ENCODE measurements at places on chromosomes 2 and 18. TPM values are rescaled to one million over a fixed set of nuclear protein-coding genes. Genes with fewer than 3 reads are reported as not detected.

GRCh38 chr2:239339726-239340601 is 60.9 kb downstream of the HDAC4 start:
- peak; percentile 47 for DNase-seq

DNA sequence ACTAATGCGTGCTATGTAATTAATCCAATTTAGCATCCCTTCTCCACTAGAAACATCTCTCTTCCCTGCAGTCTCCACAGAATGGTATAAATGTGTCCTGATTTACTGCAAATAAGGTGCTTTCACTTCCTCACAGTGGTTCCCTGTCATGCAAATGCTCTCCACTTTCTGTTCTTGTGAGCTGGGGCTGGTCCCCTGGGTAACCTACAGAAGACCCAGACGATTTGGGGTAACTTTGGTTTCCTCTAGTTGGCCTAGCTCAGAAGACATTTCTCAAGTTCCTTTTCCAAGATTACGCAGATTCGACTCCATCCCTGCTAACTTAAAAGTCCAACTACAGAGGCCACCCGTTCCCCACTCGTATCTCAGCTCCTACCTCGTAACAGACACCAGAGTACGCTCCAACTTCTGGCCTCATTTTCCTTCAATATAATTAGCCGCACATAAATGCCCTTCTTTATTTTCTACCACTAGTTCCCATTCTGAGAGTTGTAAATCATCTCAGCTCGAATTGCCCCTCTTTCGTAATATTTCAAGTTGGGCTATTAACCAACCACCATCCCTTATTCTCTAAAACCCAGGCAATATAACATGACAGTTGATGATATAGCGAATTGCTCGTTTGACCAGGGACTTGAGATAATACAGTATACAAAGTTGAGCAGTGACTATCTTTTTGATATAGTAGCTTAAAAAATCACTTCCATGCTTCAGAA is 28.8 kb upstream of the NEDD4L start:
- DNase-seq: no peak

- DNase-seq: no peak
Observed at GRCh38 chr2:21610304-21610703, 486.5 kb downstream of the TDRD15 start.

Gene CGREF1
- 8.8 TPM for total RNA-seq

- DNase-seq: peak; percentile 21
Observed at GRCh38 chr2:173451118-173451517, 96.4 kb downstream of the CDCA7 start.

DNA sequence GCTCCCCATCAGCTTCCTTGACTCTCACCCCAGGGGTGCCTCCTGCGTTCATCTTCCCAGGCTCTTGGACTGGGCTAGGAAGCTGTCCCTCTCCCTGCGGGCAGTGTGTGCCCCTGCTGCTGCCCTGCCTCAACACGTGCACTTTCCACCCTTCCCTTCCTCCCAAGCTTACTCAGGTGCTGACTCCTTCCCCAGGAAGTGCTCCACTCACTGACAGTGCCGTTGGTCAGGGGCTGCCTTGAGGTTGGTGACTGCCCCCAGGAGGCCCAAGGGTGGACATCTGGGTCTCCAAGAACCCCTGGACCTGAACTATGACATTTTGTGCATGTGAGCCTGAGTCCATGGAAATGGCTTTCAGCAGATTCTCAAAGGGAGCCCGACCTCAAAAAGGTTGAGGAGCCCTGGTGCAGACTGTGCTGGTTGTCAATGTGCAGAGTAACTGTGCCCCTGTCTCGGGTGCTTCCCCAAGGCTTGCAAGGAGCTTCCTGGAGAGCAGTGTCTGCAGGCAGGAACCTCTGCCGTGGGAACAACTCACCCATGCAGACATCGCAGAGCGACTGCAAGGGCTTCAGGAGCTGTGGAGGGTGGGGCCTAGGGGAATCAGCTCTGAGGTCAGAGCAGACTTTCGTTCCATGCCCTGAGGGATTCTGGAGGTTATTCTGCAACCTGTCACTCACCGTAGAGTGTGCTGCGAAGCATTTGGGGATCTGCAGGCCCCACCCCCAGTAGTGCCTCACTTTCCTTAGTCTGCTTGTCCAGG is 116.5 kb upstream of the MCFD2 start:
- DNase-seq: no peak

Gene FEV
- total RNA-seq: not detected

DNA sequence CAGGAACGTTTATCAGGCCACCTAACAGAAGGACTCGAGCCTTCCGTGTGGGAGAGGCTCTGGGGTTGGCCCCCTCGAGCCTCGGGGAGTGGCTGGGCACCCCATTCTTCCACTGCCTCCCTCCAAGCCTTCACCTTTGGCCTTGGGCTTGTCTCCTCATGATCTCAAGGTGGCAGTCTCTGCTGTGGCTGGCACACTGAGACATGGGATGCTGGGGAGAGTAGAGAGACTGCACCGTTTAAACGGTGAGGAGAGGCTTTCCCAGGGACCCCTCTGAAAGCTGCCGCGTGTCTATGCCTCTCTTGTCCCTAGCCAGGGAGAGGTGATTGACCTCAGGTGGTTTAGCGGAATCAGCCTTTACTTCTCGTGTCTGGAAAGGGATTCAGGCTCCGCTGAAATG is 71.0 kb downstream of the DCDC2C start:
- DNase-seq: no peak

Gene SF3B1
- total RNA-seq: 230 TPM

GRCh38 chr2:224778474-224778877 is 62.3 kb upstream of the CCDC195 start:
- peak; percentile 37 for DNase-seq

DNA sequence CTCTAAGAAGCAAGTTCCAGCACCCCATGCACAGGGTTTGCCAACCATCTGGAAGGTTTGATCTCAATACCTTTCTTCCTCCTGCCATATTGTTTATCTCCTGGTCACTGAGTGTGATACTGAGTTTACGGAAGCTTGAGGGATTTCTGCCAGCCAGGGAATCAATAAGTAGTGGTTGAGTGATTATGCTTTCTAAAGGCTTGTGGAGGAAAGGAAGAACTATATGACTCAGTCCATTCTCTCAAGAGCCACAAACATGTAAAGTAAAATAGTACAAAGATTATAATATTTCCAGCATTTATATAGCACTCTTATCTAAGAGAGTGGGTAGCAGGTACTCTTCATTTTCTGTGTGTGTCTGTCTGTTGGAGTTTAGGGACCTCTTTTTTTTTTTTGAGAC is 49.2 kb downstream of the SLC4A3 start:
- DNase-seq: no peak

DNA sequence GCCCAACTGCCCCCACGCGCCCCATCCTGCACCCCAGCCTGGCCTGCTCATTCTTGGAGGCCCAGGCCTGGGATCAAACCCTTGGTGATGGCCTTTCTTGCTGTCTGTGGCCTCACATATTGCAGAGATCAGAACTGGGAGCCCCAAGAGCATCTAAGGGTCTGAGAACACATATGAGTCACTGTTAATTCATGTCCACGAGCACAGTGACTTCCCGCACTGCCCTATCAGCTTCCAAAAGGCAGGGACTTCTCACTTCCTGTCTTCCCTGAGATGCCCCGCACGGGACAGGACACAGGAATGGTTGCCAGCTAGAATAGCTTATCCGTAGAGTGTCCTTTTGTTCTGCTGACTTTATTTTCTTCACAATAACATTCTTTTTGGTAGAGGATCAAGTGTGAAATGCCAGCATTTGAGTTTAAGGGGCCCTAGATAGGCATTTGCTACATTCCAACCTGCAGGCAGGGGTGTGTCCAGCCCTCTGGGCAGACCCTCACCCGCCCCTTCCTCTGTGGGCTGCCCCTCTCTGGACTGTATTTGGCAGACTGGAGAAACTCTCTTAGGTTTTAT is 21.1 kb upstream of the CELF4 start:
- DNase-seq: no peak

- DNase-seq: no peak
Observed at GRCh38 chr2:222521099-222521498, 96.8 kb downstream of the SGPP2 start.

DNA sequence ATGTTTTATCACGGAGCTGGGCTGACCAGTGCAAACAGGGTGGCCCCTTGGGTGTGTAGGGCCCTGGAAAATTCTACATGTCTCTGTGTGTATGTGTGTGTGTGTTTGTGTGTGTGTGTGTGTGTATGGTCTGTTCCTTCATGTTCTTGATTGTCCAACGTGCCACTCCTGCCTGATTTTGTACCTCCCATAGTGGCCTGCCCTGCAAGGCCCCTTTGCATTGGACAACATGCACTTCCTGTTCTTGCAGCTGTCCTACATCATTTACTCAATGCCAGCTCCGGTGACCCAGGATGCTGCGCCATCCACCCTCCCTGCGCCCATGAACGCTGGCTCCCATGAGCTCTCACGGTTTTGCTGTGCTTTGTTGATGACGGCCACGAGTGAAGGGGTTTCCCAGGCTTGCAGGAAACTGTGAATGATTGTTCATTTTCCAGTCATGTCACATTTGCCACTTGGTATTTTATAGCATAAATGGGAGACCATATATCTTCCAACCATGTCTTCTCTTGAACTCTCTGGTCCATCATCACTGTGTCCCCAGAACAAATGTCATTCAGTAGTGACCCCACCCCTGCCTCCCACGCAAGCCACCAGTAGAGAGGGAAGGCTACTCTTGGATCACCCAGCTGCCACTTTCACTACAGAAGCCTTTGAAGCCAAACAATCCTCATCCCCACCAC is 69.7 kb upstream of the NCK2 start:
- DNase-seq: peak; percentile 60

DNA sequence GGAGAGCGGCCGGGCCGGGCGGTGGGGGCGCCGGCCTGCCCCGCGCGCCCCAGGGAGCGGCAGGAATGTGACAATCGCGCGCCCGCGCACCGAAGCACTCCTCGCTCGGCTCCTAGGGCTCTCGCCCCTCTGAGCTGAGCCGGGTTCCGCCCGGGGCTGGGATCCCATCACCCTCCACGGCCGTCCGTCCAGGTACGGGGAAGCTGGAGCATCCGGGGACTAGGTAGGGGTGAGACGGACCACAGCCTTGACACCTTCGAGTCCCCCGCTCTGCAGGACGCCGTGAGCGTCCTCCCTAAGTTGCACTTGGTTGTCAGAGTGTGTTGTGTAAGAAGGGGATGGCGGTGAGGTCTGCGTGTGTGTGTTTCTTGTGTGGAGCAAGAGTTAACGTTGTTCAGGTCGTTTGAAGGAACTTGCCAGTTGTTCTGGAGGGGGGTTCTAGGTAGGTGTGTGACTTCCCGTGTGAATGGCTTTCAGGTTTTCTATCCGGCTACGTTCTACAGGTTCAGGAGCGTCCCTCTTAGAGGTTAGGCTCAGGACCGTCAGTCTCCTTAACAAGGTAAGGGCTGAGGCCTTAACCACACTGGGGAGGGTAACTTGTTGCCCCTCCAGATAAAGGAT is 393 bp downstream of the IL1R1 start:
- DNase-seq: no peak

Gene LYPD6
- total RNA-seq: not detected

Gene PLEK
- 2.2 TPM for total RNA-seq

Gene FAM117B
- total RNA-seq: 25.0 TPM

Gene MSTN
- total RNA-seq: not detected

- DNase-seq: no peak
Observed at GRCh38 chr2:153819501-153819900, 52.2 kb upstream of the GALNT13 start.

Gene CDH2
- 0.37 TPM for total RNA-seq

Gene TTLL4
- 34.2 TPM for total RNA-seq

DNA sequence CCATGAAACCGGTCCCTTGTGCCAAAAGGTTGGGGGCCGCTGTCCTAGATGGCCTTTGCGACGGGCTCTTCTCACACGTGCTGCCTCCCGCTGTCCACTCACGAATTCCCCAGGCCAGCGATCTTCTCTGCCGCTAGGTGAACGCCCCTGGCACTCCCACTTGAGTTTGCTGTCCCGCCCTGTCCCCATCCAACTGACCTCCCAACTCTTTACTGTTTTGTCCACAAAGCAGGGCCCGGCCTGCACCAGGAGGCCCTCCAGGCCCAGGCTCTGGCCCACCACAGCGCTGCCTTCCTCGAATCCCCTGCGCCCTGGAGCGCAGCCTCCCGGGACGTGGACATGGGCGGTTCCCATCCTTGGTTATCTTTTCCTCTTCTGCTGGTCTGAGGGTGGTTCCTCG is 69.7 kb upstream of the PXDN start:
- no peak for DNase-seq

DNA sequence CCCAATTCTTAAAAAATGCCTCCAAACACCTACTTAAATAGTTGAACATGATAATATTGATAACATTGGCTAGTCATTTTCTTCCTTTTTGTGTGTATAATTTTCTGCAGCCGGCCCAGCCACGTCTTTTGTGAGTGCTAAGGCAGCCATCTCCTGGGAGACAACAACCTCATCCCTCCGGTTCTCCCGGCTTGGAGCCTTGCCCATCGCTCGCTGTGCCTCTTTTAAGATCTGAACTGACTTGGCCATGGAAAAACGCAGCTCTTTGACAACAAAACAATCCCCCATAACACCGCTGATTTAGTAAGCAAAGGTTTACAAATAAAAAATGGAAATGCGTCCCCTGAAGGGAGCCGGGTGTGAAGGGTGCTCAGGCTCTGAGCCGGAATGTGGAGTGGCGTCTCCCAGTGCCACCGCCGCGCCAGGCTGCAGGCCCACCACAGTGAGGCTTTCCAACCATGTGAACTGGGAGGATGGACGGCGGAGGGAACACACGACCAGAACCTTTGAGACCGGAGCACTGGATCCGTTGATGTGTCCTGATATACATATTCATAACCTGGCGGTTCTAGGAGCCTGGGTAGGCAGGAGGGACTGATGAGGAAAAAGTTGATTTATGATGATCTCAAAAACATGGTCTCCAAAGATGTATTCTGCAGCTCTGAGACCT is 87.4 kb downstream of the SMIM21 start:
- DNase-seq: no peak

GRCh38 chr18:43506935-43507334 is 229.6 kb upstream of the SYT4 start:
- no peak for DNase-seq

GRCh38 chr2:185291035-185291647 is 447.5 kb upstream of the FSIP2 start:
- DNase-seq: peak; percentile 6

DNA sequence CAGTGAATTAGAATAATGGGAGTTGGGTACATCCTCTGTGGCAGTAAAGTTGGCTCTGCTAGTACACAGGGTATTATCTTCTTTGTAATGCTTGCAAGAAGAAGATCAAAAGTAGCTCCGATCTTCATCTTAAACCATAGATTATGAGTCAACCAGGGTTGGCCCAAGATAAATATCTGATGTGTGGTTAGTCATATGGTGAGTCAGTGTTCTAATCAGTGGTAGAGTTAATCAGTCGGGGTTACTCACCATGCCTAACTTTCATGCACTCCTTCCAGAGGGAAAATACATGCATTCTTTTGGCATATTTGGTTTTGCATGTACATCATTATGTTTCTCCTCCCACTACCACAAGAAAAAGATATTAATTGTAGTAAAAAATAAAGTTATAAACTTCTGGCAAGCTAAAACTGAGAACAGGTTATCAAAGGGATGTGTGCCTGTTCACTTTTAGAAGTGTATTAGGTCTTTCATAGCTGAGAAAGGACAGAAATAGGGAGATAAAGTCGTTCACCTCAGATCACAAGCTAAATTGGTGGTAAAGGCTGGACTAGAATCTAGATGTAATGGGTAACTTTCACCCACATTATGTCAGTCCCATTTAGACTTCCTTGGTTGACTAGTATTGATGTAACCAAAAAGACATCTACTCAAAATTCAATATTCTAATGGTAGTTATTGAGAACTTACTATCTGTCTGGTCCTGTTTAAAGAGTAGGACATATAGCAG is 684.4 kb downstream of the IRS1 start:
- no peak for DNase-seq

GRCh38 chr2:27888790-27889189 is 1.4 kb downstream of the RBKS start:
- no peak for DNase-seq

Gene TCF4
- total RNA-seq: 1.4 TPM

- DNase-seq: peak; percentile 51
Observed at GRCh38 chr2:54522624-54523281, 66.6 kb downstream of the SPTBN1 start.

GRCh38 chr18:523561-523960 is 23.1 kb upstream of the COLEC12 start:
- no peak for DNase-seq
